ENCODE measurements at places on chromosomes 1 and 21. TPM values are rescaled to one million over a fixed set of nuclear protein-coding genes. Genes with fewer than 3 reads are reported as not detected.

DNA sequence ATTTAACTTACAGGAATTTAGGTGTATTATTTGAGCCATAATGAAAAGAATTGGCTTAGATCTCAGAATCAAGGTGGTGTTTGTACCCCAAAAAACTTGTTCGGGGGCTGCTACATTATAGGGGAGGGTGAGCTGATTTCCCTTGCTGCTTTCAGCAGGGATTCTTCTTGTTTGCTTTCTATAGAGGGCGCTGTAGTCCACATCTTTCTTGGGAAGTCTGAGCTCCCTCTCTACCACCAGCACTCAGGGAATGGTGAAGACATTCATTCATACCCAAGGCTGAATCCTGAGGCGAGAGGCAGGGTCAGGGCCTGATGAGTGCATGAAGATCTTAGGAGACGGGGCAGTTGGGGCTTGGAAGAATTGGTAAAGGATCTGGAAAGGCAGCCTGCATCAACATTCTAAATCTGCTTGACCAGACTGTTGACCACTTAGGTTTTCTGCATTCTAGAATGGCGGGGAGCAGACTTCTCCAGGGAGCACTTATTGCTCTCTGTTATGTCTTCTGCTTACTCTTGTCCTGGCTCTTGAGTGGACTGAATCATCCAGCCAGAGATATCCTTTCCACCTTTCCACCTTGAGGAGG is 18.9 kb downstream of the SPATA46 start:
- H3K27me3 ChIP-seq, result no peaks in the 10 kb centered on the region
- H3K4me1 ChIP-seq, result peaks cover 11% of the 10 kb centered on the region
- no peaks in the 10 kb centered on the region for H3K36me3 ChIP-seq
- H3K4me3 ChIP-seq, result no peak overlapping the region
- H3K27ac ChIP-seq, result no peak overlapping the region

The IQCC gene
- total RNA-seq, result 3.3 TPM

The KCNT2 gene
- not detected for total RNA-seq

DNA sequence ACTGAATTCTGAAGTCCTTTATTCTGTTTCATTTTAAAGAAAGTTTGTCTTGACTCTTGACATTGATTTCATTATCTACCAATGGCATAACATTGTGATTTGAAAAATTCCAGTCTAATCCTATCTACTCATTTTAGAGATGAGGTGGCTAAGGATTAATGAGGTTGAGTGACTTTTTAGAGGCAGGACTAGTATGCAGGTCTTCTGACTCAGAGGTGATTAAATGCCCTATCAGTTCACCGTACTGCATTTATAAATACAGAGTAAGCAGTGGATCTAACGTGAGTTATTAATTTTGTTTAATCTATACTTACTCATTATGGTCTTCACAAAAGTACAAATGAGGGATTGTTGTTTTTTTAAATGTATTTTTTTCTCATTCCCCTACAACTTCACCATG is 277.6 kb downstream of the PTBP2 start:
- no peak overlapping the region for H3K27ac ChIP-seq
- H3K4me1 ChIP-seq, result no peaks in the 10 kb centered on the region
- H3K27me3 ChIP-seq, result no peaks in the 10 kb centered on the region
- no peaks in the 10 kb centered on the region for H3K36me3 ChIP-seq
- H3K4me3 ChIP-seq, result no peak overlapping the region

The GORAB gene
- total RNA-seq, result 23.6 TPM

- H3K36me3 ChIP-seq, result no peaks in the 10 kb centered on the region
- DNase-seq, result no peak
- no peaks in the 10 kb centered on the region for H3K27me3 ChIP-seq
- no peak overlapping the region for H3K27ac ChIP-seq
Observed at GRCh38 chr1:8809342-8809736, 8.1 kb downstream of the RERE start.

- H3K36me3 ChIP-seq, result no peaks in the 10 kb centered on the region
- H3K27me3 ChIP-seq, result no peaks in the 10 kb centered on the region
- no peak overlapping the region for H3K4me3 ChIP-seq
- DNase-seq, result no peak
- no peak overlapping the region for H3K27ac ChIP-seq
- no peaks in the 10 kb centered on the region for H3K4me1 ChIP-seq
Observed at GRCh38 chr1:208737161-208737560, 493.0 kb upstream of the PLXNA2 start.

The SHISAL2A gene
- 31.4 TPM for total RNA-seq

DNA sequence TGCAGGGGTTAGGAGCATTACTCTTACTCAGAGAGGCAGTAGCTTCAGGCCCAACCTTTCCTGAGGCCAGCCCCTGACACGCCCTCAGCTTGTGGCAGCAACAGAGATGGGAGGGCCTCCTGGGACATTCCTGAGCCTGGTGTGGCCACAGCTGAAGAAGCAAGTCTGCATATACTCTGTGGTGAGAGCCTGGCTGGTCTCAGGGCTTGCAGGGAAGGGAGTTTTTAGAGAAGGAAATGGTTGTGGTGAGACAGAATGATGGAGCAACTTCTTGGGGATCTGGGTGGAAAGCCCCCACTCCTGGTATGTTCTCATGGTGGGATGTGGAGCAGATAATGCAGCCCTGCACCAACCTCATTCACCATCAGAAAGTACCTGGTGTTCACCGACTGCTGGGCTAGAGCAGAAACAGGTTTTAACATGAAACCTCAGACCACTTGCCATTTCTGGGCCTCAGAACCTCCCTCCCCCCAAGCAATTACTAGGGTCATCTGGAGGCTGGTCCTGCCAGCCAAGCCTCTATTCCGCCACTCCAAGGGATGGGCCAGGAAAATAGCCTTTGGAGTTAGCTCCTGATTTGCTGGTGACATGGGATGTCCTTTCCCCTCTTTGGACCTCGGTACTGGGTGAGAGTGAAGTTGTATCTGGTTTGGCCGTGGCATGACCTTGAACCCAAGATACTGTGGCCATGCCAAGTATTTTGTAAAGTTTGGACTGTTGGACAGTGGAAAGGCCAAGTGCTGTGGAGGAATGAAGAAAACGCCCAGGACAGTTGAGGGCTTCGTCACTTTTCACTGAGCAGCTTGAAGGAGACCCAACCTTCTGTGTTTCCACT is 28.1 kb upstream of the RNF19B start:
- peaks cover 40% of the 10 kb centered on the region for H3K4me1 ChIP-seq
- H3K27me3 ChIP-seq, result no peaks in the 10 kb centered on the region
- peak; percentile 76 for DNase-seq
- H3K27ac ChIP-seq, result peak overlapping the region; percentile 69
- no peak overlapping the region for H3K4me3 ChIP-seq
- no peaks in the 10 kb centered on the region for H3K36me3 ChIP-seq

The SHISA4 gene
- not detected for total RNA-seq

DNA sequence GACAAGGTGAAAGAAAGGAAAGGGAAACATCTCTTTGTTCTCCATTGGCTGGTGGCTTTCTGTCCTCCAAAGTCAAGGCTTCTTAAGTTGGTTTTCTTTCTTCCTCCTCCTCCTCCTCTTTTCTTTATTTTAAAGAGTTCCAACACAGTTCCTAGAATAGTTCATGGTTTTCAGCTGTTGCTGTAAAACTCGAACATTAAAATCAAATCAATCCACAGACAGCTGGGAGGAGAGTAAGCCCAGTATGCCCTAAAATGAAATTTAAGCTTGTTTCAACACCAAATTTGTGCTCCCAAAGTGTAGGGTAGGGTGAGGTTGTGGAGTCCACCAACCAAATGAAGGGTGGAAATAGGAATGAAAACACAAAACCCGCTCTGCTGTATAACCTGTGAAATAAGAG is 10.5 kb upstream of the CPLANE2 start:
- peaks cover 9% of the 10 kb centered on the region for H3K4me1 ChIP-seq
- DNase-seq, result no peak
- H3K36me3 ChIP-seq, result peaks cover 24% of the 10 kb centered on the region

GRCh38 chr1:27153927-27154358 is 982 bp downstream of the SLC9A1 start:
- no peak overlapping the region for H3K27ac ChIP-seq
- no peaks in the 10 kb centered on the region for H3K27me3 ChIP-seq
- peaks cover 36% of the 10 kb centered on the region for H3K4me1 ChIP-seq

- no peaks in the 10 kb centered on the region for H3K4me1 ChIP-seq
- no peak overlapping the region for H3K4me3 ChIP-seq
- H3K27me3 ChIP-seq, result peaks cover 2% of the 10 kb centered on the region
- no peaks in the 10 kb centered on the region for H3K36me3 ChIP-seq
Observed at GRCh38 chr1:30378991-30379581, 344.3 kb downstream of the MATN1 start.

The TMEM50A gene
- 107 TPM for total RNA-seq

The LCE5A gene
- total RNA-seq, result not detected

The ZNF687 gene
- total RNA-seq, result 52.2 TPM

GRCh38 chr1:61170328-61171238 is 88.2 kb downstream of the NFIA start:
- DNase-seq, result no peak
- H3K4me1 ChIP-seq, result no peaks in the 10 kb centered on the region
- H3K27ac ChIP-seq, result no peak overlapping the region
- no peaks in the 10 kb centered on the region for H3K36me3 ChIP-seq
- H3K4me3 ChIP-seq, result no peak overlapping the region
- no peaks in the 10 kb centered on the region for H3K27me3 ChIP-seq

DNA sequence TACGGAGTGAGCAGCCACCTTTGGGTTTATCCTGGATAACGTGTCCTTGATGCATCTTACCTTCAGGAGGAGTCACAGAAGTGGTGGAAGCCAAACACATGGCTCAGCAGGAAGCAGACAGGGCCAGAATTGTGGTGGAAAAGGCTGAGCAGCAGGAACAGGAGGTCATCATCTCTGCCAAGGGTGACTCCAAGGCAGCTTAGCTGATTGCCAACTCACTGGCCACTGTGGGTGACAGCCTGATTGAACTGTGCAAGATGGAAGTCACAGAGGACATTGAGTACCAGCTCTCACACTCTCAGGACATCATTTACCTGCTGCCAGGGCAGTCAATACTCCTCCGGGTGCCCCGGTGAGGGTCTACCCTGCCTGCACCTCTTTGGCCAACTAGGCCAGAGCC is 179.3 kb downstream of the FAF1 start:
- no peak overlapping the region for H3K27ac ChIP-seq
- H3K4me1 ChIP-seq, result no peaks in the 10 kb centered on the region
- peaks cover 2% of the 10 kb centered on the region for H3K36me3 ChIP-seq
- no peak overlapping the region for H3K4me3 ChIP-seq
- DNase-seq, result no peak

DNA sequence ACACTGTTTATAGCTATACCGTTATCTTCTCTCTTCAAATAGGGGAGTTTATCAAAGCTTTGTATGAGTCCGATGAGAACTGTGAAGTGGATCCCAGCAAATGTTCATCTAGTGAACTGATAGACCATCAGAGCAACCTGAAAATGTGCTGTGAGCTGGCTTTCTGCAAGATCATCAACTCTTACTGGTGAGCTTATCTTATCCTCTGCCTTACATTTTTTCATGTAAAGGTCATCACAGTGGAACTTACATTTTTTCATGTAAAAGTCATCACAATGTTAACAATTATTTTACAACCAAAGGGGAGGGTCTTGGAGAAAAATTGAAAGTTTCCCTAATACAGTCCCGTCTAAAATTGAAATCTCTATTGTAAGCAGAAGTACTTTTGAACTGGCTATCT is 45.2 kb downstream of the CLEC20A start:
- no peak for DNase-seq
- H3K27ac ChIP-seq, result no peak overlapping the region
- no peak overlapping the region for H3K4me3 ChIP-seq
- no peaks in the 10 kb centered on the region for H3K4me1 ChIP-seq

DNA sequence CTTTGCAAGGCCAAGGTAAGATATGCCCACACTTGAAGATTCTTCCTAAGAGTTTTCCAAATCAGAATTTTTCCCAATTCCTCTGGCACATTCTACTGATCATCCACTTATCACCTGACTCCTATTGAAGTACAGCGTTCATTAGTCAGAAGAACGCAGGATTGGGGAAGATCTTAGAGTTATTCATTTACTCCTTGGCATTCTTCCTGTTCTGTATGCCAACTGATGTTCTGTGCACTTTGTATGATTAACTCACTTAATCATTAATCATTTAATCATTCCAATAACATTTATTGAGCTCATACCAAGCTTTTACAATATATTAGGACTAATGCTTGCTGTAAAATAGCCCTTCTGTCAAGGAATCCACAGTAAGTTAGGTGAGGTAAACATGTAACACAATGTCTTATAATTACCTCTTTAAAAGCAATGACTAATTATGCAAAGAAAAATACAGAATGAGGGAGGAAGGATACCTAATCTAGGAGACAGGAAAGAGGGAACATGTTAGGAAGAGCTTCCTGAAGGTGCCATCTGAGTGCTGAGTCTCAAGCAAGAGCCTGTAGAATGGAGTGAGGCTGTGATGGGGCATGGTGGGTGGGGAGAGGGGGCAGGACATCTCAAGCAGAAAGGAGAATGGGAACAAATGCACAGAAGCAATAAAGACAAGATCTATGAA is 71.1 kb upstream of the DPT start:
- no peaks in the 10 kb centered on the region for H3K27me3 ChIP-seq
- H3K4me1 ChIP-seq, result peaks cover 4% of the 10 kb centered on the region
- H3K36me3 ChIP-seq, result no peaks in the 10 kb centered on the region
- DNase-seq, result no peak
- no peak overlapping the region for H3K4me3 ChIP-seq
- H3K27ac ChIP-seq, result no peak overlapping the region

The KRTAP19-3 gene
- total RNA-seq, result not detected

The SETD4 gene
- total RNA-seq, result 29.3 TPM

The HSF2BP gene
- total RNA-seq, result 0.33 TPM

The TSSK3 gene
- 1.4 TPM for total RNA-seq

The PLXNA2 gene
- 2.8 TPM for total RNA-seq

DNA sequence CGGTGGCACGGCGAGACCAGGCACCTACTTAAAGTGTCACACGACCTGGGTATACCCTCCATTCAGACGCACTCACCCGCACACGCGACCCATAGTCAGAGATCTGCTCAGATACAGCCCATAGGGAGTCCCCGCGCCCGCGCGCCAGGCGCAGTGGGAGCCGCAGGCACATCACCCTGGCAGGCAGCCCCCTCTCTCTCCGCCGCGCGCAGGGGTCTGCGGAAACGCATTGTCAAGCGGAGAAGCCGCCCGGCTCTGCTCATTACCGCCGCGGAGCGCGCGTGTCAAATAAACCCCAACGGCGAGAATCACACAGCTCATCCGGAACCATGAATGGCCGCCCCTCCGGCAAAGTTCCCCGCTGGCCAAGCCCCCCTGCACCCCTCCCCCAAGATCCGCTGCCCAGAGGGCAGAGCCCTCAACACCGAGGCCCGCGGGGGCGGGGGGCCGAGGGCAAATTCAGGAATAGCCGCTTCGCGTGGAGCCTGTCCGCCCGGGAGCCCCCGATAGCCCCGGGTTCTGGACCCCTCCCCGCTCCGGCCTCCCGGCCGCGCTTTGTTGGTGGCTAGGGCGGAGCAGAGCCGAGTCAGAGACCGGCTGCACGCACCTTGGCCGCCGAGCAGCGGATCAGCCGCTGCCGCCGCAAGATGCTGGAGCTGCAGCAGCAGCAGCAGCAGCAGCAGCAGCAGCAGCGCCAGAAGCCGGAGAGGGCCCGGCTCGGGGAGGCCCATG is 522 bp downstream of the LRP8 start:
- DNase-seq, result peak; percentile 44
- H3K36me3 ChIP-seq, result no peaks in the 10 kb centered on the region
- peak overlapping the region; percentile 76 for H3K4me3 ChIP-seq

GRCh38 chr21:45767071-45768006 is 123.8 kb downstream of the PCBP3 start:
- peak; percentile 62 for DNase-seq
- H3K4me1 ChIP-seq, result no peaks in the 10 kb centered on the region
- H3K27ac ChIP-seq, result no peak overlapping the region
